NCI-H2029 (cell line): ENCODE measurements at places on chromosomes 4 and X.

DNA sequence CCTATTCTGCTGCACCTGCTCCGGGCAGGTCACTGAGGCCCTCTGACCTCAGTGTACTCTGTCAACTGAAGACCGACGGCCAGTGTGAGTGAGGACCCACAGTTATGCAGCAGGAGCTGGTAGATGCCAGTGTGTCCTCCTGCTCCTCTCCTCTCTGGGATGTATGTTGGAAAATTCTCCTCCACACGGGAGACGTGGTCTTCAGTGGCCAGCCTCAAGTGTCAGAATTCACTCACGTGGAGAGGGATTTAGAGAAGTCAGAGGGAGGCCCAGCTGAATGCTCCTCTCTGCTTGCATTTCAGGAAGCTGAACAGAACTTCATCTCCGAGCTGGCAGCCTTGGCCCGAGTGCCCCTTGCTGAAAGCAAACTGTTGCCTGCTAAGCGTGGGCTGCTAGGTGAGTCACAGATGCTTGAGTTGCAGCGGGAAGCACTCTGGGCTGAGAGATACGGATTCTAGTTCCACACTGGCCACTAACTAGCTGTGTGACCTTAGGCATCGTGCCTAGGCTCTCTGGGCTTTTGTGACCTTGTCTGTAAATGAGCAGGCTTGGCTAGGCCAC lies 83.6 kb downstream of the CRMP1 start:
- DNase-seq, result no peak

GRCh38 chr4:25938787-25939186 lies 24.8 kb downstream of the SMIM20 start:
- no peak for DNase-seq

- no peak for DNase-seq
Observed at GRCh38 chrX:131577999-131578734, 34.3 kb downstream of the OR13H1 start.

DNA sequence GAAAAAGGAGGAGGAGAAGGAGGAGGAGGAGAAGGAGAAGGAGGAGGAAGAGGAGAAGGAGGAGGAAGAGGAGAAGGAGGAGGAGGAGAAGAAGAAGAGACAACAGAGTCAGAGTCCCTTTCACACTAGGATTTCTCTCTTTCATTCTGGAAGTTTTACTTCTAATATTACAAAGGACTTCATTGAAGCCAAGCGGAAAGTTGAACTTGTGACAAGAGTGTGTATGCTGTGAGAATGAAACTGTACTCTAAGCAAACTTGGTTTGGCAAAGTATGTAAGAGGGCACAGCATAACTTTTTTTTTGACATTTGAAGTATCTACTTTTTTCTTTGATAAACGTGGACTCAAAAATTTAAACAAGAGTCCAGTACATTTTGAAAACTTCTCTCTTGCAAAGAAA lies 48.0 kb downstream of the CXCL8 start:
- no peak for DNase-seq

- no peak for DNase-seq
Observed at GRCh38 chrX:107146670-107147069, 28.0 kb upstream of the RBM41 start.

DNA sequence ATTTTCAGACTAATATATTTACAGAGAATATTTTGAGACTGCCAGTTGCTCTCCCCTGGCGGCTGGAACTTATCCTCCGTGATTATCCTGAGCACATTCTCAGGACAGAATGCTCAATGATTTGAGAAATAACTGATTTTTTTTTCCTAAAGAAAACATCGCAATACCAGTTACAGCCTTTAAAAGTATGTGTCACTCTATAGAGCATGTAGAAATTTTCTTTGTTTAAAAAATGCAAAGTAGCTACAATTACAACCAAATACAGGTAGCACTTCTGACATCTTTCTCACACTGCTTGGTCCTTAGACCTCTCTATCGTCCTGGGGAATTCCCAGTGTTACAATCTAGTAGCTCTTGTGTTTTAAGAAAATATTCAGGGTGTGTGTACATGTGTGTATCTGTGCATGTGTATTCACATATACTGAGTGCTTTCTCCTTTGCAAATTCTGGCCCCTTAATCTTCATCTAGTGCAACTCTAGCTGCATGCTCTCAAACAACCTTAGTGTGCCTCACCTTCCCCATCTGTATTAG lies 13.8 kb downstream of the APBB2 start:
- DNase-seq, result no peak

GRCh38 chr4:164596318-164596878 lies 157.5 kb upstream of the SMIM31 start:
- no peak for DNase-seq

- no peak for DNase-seq
Observed at GRCh38 chrX:121585626-121586025, 538.2 kb downstream of the GLUD2 start.

DNA sequence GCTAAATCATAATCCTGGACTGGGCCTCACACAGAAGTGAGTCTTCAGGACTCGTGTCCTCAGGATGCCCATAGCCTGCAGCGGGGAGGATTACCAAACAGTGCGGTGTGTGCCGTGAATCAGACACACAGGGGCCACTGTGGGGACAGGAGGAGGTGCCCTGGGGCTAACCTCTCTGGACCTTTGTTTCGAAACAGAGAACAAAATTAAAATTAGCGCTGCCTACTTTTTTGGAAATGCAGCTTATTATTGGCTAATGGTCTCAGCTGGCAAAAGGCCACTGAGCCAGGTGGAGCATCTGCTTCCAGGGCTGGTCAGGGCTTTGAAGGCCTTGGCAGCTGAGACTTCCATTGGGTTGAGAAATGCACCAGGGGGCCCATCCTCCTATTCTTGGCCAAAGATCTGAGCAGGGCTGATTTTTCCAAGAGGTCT lies 236.2 kb downstream of the EVC2 start:
- DNase-seq, result no peak

DNA sequence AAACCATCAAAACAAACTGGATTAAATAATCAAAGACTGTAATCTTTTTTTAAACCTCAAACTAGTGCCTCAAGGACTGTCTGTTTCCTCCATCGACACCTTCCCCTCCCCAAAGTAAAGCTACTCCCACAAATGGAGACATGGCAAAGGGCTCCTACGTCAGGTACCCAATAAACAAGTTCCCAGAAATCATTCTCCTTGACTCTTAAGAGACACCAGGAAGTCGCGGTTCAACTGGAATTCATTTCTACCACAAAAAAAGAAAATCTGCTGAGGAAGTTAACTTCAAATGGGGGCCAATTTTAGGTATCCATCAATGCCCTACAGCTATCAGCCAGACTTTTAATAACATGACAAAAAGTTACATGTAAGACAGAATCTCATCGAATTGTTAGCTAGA lies 2.5 kb downstream of the RPS4X start:
- DNase-seq, result no peak

- no peak for DNase-seq
Observed at GRCh38 chr4:16691450-16691849, 207.0 kb downstream of the LDB2 start.

- no peak for DNase-seq
Observed at GRCh38 chr4:96126227-96126626, 286.3 kb downstream of the PDHA2 start.

DNA sequence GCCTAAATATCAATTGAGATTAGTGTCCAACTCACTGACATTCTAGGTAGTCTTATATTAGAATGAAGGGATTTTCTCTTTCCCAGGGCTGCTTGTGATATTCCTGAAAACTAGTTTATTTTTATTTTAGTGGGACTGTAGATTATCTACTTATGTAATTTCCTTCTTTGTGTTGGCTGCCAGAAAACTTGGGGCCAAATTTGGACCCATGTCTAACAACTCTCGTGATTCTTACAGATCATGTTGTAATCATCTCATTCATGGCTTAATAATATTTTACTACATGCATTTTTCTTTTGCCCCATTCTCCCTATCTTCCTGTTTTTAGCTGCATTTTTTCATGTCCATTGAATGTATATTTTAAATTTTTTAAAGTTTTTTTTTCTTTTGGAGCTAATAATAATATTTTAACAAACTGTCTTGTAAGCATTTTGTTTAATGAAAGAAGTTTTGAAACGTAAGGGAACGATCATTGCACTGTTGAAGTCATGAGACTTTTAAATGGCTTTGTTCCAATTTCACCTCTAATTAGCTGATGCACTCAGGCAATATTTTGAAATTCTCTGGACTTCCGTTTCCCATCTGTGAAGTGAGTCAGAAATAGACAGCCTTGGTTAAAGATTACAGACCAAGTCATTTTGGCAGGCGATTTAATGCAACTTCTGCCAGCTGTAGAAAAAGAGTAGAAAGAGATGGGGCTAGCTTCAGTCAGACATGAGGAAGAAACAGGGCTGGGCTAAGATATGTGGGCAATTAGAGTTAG lies 14.3 kb upstream of the TDO2 start:
- DNase-seq, result no peak

- no peak for DNase-seq
Observed at GRCh38 chrX:132488180-132488705, 595 bp downstream of the MBNL3 start.

DNA sequence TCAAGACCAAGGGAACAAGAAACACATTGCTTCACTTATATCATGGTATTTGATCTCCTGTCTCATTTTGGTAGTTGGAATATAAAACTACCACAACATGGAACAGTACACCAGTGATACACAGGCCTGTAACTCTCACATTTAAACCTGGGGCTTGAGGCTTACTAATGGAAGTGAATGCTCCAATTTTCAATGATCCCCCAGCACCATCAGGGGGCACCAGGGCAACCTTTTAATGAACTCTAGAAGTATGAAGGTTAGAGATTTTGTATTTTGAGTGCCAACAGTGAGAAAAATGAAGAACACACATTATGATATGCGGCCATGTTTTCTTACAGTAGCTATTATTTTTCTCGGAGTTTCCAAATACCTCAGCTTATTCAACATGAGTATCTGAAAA lies 50.7 kb downstream of the C4orf33 start:
- DNase-seq, result no peak

DNA sequence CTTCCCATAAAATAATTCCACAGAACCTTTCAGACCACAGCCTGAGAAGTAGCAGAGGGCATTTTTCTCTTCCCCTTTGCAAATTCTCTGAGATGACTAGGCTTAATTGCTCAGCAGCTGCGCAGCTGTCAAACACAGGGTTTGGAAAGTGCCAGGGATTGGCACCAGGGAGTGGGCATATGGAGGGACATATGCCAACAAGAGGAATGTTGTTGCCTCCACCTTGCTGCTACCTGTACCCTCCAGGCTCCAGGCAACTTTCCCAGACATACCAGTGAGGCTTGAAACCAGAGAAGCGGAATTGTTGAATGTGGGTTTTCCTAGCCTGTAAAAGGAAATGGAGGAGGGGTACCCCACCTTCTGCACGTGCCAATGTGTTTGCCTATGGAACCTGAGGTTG lies 256.2 kb upstream of the GPR101 start:
- no peak for DNase-seq

GRCh38 chrX:39206399-39207145 lies 405.3 kb downstream of the MID1IP1 start:
- no peak for DNase-seq

DNA sequence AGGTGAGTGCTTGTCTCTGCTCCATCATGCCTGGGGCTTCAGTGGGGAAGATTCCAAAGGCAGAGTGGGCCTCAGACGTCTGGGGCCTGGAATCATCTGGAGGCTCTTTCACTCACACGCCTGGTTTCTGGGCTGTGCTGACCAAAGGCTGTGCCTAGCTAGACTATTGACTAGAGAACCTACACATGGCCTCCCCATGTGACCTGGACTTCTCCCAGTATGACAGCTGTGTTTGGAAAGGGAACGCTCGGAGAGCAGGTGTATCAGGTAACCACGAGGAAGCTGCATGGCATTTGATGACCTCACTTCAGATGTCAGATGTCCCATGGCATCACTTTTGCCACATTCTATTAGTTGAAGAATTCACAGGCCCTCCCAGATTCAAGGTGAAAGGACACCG lies 51.0 kb downstream of the ADGRL3 start:
- peak; percentile 88 for DNase-seq

DNA sequence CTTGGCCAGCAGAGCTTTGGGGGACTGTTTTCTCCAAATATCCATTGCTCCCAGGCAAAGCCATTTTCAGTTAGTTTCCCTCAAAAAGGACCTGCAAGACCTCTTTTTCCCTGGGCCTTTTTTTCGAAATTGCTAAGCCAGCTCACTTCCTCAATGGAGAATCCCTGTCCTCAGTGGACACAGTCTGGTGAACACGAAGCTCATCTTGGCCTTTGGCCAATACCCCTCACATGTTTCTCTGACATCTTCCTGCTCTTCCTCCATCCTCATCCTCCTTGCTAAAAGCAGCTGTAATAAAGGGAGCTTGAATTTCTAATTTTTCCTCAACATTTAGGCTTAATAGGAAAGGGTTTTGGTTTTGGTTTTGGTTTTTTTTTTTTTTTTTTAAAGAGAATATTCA lies 17.6 kb upstream of the PRPS1 start:
- DNase-seq, result peak; percentile 12

GRCh38 chr4:8023696-8024033 lies 84.0 kb upstream of the AFAP1 start:
- no peak for DNase-seq

DNA sequence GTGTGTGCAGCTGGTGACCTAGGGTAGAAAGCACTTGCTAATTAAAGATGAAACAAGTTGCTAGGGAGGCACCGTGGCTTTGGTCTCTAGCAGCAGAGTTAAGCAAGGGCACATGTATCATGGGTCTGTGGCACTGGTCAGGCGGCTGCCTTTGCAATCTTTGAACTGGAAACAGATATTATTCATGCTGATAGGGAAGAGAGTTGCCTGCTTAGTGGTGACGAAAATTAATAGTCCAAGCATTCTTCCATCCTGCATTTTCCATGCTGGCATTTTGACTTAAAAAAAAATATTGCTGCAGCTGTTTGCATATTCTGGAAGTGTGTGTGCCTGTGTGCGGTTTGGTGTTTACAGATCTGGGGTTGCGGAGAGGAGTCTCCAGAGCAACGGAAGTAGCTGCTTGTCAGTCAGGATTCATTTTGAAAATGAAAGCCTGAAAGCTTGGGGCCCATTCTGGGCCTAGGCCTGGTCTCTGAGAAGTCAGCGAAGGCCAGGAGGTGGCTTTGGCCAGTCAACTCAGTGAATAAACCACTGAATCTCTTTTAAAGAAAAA lies 2.3 kb upstream of the SOWAHD start:
- DNase-seq, result no peak

- no peak for DNase-seq
Observed at GRCh38 chr4:153966641-153967040, 177.8 kb upstream of the SFRP2 start.

GRCh38 chr4:180558427-180558826 lies 1684.8 kb upstream of the TENM3 start:
- DNase-seq, result no peak

GRCh38 chr4:186904101-186904500 lies 180.4 kb upstream of the FAT1 start:
- DNase-seq, result no peak

DNA sequence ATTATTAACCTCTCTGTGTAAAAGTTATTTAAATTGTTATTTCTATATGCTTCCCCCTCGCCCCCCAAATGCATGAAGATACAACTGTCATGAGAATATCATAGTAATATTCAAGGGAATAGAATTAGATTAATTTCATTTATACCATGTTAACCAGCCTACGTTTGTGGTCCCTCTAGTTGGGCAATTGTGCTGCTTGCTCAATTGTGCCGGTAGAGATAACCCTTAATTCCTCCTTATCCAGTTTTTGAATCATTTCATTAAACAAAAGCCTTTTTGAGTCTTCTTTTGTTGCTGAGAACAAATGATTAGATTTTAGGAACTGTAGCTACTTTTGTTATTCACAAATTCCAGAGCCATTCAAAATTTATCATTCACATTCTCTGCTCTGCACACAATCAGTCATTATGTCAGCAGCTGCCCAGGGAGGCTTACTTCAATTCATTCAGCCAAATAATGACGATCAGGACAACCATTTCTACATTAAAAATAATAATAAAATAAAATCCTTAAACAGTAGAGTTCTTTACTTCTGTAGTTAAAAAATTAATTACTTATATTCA lies 98.1 kb downstream of the ADGRL3 start:
- DNase-seq, result no peak
